ENCODE measurements at places on chromosomes 7 and 10. TPM values are rescaled to one million over a fixed set of nuclear protein-coding genes. Genes with fewer than 3 reads are reported as not detected.

Gene PLA2G12B
- total RNA-seq: not detected

Gene OPALIN
- total RNA-seq: not detected

GRCh38 chr7:101411508-101411874, 48.8 kb downstream of the COL26A1 start:
- no peak for DNase-seq

DNA sequence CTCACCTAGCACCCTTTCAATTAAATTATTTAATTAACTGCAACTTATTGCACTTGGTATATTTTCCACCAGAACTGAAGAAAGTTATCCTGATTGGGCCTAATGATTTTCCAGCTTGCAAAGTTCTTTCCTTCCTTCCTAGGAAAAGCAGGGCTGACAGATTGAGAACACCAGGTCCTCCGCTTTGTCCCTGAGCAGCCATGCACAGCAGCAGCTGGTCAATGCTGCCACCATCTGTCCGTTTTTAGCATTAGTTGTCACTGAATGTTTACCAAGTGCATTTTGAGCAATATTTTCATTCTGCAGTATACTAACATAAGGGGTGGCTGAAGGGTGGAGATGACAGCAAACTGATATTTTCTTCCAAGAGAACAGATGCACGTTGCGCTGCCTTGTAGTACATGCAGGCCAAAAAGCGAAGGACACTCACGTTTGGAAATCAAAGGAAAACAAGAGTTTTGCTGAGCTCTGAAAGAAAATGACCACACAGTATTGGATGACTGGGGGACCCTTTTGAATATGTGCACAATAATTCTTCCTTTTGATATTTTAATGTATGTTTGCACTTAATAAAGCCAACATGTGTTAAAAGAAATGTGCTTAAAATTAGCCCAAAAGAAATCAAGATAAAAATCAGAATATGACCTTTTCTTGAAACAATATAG, 248.8 kb upstream of the PTN start:
- DNase-seq: peak; percentile 80

- DNase-seq: no peak
Measured at GRCh38 chr10:69826789-69827554, 25.3 kb downstream of the COL13A1 start.

- DNase-seq: no peak
Measured at GRCh38 chr7:27840760-27841364, 100.9 kb downstream of the TAX1BP1 start.

Gene COL26A1
- total RNA-seq: 0.09 TPM

DNA sequence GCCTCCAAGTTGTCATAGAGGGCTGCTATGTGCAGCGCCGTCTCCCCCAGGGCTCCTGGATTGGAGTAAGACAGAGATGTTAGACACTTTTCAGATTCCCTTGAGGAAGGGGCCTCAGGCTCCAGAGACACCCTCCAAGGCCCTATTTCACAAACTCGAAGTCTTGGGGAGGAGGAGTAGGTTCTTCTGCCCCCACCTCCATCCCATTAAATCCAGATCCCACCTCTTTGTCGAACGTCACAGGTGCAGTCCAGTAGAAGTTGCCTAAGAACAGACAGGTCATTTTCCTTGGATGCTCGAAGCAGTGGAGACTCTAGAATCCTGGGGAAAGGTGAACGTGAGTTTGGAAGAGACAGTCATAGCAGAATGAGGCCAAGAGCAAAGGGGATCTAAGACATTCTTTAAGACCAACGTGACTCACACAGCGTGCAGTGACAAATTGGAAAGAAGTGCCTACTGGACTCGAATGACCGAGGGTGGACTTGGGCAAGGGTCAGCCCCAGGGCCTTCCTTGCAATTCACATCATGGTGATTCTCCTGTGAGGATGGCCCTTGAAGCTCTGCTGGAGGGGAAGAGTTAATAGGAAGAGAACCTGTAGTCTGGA, 3.3 kb downstream of the TRPV5 start:
- DNase-seq: no peak

Gene HOXA5
- 7.5 TPM for total RNA-seq

- DNase-seq: no peak
Measured at GRCh38 chr7:103668279-103668941, 222.4 kb upstream of the SLC26A5 start.

Gene FAM24A
- not detected for total RNA-seq

Gene FGFR2
- 0.54 TPM for total RNA-seq

Gene OR2A12
- total RNA-seq: not detected

- DNase-seq: no peak
Measured at GRCh38 chr7:115479448-115479847, 551.1 kb downstream of the TFEC start.

GRCh38 chr10:74500816-74501215, 325.6 kb upstream of the KAT6B start:
- no peak for DNase-seq

DNA sequence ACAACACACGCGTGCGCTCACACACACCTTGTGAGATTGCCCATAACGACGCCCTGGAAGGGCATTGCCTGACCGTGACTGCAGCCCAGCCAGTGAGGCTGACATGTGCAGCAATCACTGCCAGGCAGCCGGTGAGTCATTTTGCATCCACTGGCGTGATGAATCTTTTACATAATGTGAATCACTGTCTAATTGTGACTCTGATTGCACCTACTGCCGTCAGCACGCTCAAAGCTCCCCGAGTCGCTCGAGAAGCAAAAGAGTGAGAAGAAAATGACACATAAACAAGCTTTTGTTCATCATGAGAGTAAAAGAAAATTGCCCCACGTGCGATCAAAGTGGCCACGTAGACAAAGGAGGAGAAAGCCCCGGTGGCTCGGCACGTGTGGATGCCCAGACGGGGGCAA, 117.4 kb upstream of the PFKP start:
- peak; percentile 54 for DNase-seq

- DNase-seq: no peak
Measured at GRCh38 chr7:67765481-67766175, 769.0 kb downstream of the TYW1 start.

- no peak for DNase-seq
Measured at GRCh38 chr7:29154076-29154475, 7.7 kb upstream of the CPVL start.

- no peak for DNase-seq
Measured at GRCh38 chr7:146004805-146005204, 111.8 kb upstream of the CNTNAP2 start.

DNA sequence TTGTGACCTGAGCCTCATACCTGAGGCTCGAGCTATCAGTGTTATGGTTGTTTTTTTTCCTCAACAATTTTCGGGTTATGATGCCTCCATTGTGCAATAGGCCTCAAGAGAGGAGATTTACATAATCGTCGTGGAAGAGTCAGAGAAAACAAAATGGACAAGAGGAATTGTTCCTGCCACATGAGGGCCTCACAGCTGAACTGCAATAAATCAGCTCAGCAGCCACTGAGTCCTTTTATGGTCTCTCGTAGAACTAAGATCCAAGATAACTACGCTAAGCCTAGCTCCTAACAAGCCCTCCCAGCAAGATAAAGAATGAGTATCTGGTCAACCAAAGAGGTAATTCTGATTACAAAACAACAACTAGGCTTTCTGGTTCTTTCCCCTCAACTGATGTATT, 336.8 kb downstream of the WDR11 start:
- no peak for DNase-seq

DNA sequence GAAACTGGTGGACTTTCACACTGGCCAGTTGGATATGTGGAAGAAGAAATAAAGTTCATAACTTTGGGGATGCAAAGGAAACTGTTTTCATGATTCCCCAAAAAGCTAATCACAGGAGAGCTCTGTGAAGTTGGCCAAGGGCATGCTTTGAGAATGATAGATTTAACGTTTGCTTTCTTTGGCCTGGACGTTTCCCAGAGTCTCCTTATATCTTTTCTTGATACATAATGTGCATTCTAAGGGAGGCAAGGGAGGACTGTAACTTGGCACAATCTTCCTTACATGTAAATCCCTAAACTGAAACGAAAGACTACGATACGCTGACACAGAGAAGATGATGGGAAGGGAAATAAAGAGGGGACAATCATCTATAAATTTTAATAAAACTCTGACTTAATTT, 176.5 kb upstream of the INHBA start:
- DNase-seq: no peak

GRCh38 chr10:128573281-128573845, 447.1 kb upstream of the MKI67 start:
- DNase-seq: no peak

- DNase-seq: no peak
Measured at GRCh38 chr10:30396698-30397097, 37.3 kb upstream of the MAP3K8 start.

GRCh38 chr10:96935810-96936209, 103.7 kb downstream of the LCOR start:
- DNase-seq: no peak

DNA sequence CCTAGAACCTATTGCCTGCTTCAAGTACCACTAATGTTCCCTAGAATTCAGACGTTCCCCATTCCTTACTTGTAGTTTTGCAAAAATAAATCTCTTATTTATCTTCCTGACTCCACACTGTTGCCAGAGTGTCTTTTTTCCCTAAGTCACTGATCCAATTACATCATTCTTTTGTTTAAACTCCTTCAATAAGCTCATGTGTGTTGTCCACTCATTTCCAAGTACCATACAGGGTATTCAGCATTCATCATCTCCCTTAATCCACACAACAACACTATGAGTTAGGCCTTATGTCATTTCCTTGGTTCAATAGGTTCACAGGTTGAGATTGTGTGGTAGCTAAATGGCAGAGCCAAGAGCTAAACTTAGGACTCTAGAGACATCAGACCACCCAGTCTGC, 119.9 kb upstream of the RHOBTB1 start:
- DNase-seq: no peak

DNA sequence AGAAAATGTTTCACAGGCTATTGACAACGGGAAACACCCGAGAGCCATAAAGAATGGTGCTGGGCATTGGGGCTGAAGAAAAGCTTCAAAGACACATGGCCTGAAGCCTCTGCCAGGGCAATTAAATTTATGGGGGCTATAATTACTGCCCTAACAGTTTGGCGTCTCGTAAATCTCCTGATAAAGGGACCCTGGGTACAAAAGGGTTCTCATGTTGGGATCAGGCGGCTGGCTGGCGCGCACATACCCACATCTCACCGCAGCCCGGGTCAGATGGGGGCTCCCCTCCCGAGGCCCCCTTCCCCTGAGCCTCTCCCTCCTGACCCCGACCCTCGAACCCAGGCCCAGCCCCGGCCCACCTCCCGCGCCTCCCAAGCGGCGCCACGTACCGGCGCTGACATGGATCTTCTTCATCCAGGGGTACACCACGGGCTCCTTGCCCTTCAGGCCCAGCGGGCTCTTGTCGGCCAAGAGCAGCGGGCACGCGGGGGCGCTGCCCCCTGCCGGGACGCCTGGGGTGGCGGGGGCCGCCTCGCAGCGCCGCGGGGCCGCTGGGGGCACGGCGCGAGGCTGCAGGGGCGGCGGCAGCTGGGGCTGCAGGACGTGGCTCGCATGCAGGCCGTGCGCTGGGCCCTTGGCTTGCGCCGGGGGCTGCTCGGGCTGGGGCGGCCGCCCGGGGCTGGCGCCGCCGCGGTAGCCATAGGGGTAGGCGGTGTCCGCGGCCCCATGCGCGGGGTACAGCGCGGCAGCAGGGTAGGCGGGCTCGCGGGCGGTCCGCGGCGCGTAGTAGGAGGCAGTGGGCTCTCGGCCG, 623 bp downstream of the HOXA4 start:
- DNase-seq: no peak

GRCh38 chr10:124626759-124627380, 117.3 kb downstream of the FAM53B start:
- no peak for DNase-seq

Gene SPDYE8
- total RNA-seq: 0.52 TPM

- DNase-seq: no peak
Measured at GRCh38 chr7:18429547-18429946, 66.0 kb upstream of the HDAC9 start.

DNA sequence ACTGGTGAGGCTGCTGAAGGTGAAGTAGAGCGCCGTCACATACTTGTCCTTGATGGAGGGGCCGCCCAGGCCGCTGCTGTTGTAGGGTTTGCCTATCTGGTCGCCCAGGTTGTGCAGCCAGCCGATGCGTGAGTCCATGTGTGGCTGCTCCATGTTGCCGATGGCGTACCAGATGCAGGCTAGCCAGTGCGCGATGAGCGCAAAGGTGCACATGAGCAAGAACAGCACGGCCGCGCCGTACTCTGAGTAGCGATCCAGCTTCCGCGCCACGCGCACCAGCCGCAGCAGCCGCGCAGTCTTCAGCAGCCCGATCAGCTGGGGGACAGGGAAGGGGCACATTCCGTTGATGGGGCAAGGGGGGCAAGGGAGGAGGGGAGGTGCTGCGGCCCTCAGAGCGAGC, 26.6 kb downstream of the KCNH2 start:
- DNase-seq: no peak

- DNase-seq: no peak
Measured at GRCh38 chr10:22570733-22571430, 143.5 kb downstream of the PIP4K2A start.

- no peak for DNase-seq
Measured at GRCh38 chr10:7887174-7887816, 69.0 kb downstream of the TAF3 start.

- DNase-seq: no peak
Measured at GRCh38 chr7:113202284-113202683, 83.9 kb upstream of the SMIM30 start.

DNA sequence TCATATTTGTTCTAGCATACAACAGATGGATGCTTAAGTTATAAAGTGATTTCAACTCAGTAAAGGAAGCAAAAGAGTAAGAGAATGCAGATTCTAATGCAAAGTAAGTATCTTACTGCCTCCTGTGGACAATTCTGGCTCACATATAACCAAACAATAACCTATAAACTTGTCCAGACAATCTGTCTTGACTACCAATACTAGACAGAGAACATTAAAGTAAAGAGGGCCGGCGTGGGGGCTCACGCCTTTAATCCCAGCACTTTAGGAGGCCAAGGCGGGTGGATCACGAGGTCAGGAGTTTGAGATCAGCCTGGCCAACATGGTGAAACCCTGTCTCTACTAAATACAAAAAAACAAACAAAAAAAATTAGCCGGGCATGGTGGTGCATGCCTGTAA, 329.3 kb downstream of the CACNA2D1 start:
- DNase-seq: no peak

Gene PKD1L1
- total RNA-seq: 0.05 TPM

DNA sequence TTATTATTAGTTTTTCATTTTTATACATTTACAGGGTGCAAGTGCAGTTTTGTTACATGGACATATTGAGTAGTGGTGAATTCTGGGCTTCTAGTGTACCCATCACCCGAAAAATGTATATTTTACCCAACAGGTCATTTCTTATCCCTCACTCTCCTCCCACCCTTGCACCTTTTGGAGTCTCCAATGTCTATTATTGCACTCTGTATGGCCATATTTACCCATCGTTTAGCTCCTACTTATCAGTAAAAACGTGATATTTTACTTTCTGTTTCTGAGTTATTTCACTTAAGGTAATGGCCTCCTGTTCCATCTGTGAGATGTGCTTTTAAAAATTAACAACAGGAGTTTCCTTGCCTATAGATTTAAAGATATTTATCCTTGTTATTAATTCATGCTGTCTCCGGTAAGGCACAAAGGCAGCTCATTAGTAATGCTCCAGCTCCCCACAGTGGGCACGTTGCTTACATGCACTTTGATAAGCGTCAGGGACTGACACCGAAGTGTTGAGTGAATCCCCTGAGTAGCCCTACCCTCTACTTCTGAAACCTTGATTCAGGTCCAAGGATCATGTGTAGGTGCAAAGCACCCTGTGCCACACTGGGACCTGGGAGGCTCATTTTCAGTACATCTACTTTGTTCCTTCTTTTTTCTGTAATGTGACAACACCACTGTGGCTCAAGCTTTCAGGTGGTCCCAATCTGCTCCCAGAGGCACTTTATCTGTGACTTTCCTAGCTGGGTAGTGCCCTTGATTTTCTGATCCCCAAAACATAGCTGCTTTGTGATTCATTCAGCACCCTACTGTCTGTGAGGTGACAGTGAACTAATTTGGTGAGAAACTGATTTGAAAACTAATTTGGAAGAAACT, 27.3 kb downstream of the HYAL4 start:
- peak; percentile 67 for DNase-seq
